ENCODE measurements at places on chromosomes 7 and 10.

DNA sequence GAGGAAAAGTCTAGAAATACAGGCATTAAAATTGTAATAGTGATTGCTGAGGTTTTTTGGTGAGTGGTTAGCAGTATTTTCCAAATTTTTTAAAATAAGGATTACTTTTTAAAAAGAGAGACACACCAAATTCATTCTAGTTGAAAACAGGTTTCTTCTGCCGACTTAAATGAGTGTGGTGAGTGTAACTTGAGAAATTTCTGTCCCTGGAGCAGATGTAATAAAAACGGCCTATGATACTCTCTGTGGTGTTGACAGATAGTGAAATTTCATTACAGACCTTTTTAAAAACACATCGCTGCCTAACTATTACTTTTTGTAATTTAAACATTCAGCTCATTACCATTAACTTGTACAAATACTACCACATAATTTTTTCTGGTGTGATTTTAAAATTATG lies 90.1 kb downstream of the CYP51A1 start:
- DNase-seq, result no peak

GRCh38 chr7:134649226-134649775 lies 2.6 kb downstream of the BPGM start:
- DNase-seq, result no peak

DNA sequence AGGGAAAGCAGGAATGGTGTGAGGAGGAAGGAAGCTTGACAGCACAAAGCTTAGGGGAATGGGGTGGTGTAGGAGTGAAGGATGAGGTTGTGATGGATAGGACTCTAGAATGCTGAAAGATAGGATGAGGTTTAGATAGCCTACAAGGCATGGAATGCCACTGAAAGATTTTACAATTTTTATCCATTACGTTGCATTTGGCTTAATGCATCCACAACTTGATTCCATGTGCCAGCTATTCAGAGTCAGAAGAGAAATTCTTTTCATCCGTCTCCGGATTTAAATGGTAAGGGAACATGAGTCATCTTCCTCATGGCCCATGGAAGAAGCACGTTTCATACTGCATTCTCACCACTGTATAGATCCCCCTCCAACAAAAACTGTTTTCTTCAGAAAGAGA lies 212.4 kb upstream of the BMPER start:
- no peak for DNase-seq

- DNase-seq, result no peak
These were observed 22.7 kb downstream of the CDHR3 start for GRCh38 chr7:105985672-105986215.

DNA sequence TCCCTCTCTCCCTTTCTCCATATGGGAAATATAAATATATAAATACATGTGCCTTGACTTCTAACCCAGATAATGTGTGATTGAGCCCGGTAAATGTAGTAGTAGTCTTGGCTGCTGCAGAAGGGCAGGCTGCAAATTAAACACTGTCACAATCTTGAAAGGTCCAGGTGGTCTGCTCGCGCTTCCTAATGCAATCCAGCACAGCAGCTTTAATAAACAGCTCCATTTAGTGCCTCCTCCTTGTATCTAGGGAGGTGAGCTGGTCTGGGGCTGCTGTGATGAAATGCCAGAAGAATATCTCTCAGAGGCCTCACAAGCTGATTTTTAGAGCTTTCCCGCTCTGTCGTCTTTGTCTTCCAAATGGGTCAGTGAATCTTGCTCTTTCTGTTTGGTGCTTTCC lies 782 bp downstream of the POU6F2 start:
- DNase-seq, result no peak

- DNase-seq, result no peak
These were observed 29.4 kb upstream of the CCNJ start for GRCh38 chr10:96013956-96014355.

DNA sequence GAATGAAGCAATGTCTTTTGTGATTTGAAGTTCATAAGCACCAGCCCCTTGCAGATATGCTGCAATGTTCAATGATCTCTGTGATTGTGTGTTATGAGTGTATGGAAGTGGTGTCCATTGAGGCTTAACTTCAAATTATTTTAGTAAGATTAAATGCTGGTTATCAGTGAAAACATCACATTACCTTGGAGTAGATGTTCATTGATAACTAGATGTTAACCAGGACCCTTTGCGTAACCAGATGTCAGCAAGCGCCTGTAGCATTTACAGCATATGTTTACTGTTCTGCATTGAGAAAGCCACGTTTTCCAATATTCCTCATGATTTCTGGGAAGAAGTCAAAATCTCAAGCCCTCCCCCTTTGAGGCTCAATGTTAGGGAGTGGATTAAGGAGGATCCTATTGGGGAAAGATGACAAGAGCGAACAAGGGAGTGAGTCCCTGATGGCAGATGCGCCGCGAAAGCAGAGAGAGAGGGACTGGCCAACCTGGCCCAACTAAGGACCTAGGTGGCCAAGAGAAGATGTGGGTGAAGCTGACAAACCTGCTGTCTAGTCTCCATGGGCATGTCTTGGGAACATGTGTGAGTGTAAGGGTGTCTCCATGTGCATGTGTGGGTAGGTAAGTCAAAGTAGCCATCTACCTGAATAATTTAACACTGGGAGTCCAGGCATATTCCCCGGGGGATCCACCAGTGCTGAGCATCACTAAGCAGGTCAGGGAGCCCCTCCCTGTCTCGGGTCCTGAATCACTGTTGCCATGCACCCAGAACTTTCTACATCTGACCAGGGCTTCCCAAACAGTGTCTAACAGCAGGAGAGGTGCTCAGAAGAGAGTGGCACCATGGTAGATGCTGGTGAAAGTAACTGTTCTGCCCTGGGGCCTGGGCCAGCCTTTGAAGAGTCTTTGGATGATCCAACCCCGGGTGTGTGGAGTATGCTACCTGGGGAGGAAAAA lies 141.6 kb upstream of the GDF10 start:
- DNase-seq, result no peak

DNA sequence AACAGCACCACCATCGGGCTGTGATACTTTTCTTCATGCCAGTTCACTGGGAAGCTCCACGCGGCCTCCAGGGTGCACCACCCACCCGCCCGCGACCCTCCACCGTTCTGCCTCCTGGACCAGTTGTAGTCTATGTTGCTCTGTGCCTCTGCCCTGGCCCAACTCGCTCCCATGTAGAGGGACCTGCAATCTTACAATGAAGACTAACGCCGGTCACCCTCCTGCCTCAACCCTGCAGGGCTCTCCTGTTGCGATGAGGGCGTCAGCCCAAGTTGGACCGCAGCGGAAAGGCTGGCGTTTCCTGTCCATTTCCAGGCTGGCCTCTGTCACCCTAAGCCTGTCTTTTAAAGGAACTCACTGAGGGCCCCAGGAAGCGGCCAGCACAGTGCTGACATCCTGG lies 34.9 kb downstream of the IL15RA start:
- no peak for DNase-seq

GRCh38 chr10:25748509-25748908 lies 185.5 kb upstream of the MYO3A start:
- no peak for DNase-seq

GRCh38 chr10:79072041-79072441 lies 3.3 kb downstream of the ZMIZ1 start:
- DNase-seq, result no peak

GRCh38 chr10:116113721-116114501 lies 159.1 kb downstream of the GFRA1 start:
- DNase-seq, result no peak

- DNase-seq, result no peak
These were observed 33.2 kb downstream of the BLVRA start for GRCh38 chr7:43791665-43792064.

GRCh38 chr10:97542169-97543024 lies 30.2 kb upstream of the ANKRD2 start:
- DNase-seq, result no peak

GRCh38 chr7:36820527-36821170 lies 96.4 kb upstream of the AOAH start:
- no peak for DNase-seq

GRCh38 chr7:120700796-120701195 lies 157.1 kb downstream of the TSPAN12 start:
- no peak for DNase-seq

Data from GM12891 (cell line).